ENCODE measurements at places on chromosomes 16 and 17.

DNA sequence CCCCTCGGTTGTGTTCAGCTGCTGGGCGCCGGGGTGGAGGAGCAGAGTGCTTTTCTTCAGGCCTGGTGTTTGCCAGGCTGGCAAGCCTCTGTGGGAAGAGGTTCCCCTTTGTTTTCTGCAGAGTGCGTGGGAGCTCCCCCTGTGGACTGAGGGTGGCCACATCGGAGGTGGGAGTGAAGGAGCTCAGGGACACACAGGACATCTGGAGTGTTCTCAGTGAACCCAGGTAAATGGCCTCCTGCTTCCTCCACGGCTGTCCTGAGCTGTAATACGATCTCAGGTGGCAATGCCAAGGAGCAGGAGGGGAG lies 39.2 kb upstream of the IRF8 start:
- no peak for DNase-seq

GRCh38 chr17:55327225-55328088 lies 62.7 kb downstream of the HLF start:
- no peak for DNase-seq

GRCh38 chr17:9987779-9988585 lies 82.9 kb upstream of the RCVRN start:
- no peak for DNase-seq

DNA sequence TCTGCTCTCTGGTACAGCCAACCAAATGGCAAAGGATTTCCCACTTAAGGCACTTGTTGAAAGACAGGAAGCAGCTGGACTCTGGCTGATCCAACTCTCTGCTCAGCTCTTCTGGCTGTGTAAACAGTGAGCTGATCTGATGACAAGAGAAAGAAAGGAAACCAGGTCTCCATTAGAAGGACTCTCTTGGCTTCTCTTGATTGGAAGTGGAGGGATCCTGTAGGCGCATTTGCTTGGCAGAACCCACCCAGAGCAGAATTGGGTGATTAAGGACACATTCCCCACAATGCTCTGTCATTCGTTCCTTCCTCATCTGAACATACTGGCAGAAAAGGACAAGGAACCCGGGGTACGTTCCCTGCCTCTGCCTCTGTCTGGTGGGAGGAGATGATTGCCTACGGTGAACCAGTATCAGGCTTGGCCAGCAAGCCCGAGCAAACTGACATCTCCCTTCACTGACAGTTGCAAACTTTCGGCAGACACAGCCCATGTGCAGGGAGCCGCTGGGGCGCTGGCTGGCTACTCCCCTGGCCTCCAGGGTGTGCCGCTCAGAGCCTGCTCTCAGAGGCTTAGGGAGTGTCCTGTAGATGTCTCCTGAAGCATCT lies 29.1 kb downstream of the LDHD start:
- DNase-seq = no peak

DNA sequence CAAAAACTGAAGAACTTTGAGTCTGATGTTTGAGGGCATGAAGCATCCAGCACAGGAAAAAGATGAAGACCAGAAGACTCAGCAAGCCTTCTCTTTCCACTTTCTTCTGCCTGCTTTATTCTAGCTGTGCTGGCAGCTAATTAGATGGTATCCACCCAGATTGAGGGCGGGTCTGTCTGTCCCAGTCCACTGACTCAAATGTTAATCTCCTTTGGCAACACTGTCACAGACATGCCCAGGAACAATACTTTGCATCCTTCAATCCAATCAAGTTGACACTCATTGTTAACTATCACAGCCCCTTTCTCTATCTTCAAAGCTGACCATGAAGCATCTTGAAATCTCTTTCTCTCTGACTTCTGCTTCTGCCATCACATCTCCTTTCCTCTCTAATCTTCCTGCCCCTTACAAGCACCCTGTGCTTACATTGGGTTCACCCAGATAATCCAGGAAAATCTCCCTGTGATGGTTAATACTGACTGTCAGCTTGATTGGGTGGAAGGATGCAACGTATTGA lies 115.9 kb upstream of the CDH13 start:
- DNase-seq = no peak

DNA sequence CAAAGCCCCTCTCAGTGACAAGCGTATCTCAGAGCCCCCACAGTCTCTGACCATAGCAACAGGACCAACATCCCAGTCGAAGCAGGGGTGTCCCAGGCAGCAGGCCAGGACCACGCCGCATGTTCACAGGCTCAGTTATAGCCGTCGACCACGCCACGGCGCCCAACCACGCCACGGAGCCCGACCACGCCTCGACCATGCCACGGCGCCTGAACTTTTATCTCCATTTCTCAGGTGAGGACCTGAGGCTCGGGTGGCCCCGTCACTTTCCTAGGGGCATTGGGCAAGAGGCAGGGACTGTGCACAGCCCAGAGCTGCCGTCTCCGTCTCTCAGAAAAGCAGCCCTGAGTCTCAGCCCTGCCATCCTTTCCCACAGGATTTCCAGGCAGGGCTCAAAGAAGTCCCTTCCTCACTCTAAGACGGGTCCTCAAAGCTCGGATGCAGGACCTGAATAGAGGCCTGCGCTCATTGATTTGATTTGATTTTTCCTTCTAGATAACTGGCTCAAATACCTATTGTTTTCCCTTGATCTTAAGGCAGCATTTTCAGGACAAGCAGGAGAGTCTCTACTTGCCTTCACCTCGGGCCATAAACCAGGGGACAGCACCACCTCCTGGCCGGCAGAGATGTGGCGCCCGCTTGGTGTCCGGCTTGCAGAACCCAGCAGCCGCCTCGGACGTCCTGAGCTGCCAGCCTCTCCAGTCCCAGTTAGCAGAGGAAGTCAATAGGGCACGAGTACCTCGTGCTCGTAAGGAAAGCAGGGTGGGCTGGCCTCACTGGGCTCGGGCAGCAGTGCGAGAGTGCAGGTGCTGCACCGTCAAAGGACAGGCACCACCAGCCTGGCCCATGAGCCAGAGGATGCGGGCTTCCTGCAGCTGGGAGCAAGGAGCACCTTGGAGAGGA lies 38.8 kb downstream of the C16orf95 start:
- no peak for DNase-seq

DNA sequence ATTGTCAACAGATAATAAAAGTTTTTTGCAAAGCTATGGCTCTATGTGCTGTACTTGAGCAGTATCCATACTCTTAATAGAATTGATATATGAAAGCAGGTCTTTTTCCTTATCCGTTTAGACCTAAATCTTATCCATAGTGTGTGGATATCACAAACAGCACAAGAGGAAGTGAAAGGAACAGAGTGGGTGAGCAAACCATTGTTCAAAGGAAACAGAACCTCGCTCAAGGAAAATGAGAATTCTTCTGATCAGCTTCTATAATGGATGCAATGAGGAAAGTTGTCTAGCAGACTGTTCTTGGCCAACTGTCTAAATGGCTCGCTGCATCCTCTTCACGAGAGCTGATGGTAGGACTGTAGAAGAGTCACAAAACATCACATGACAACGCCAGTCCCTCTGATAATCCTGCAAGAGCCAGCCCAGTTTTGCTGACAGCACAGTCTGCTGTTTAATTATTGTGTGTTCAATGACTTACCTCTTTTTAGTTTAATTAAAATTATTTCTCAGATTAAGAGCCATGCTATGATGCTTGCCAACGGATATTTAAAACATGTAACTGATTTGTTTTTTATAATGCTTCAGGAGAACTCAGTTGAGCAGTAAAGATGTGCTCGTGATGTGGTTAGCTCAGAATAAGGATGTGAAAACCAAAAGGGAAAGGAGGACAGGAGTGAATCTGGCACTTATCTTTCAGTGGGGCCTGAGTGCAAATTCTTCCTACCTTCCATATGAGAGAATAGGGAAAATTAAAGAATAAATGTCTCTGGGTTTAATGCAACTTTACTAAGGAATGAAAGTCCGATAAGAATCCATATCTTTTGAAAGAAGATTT lies 38.5 kb downstream of the WWOX start:
- DNase-seq = no peak

GRCh38 chr17:732902-733720 lies 715 bp downstream of the TLCD3A start:
- no peak for DNase-seq

DNA sequence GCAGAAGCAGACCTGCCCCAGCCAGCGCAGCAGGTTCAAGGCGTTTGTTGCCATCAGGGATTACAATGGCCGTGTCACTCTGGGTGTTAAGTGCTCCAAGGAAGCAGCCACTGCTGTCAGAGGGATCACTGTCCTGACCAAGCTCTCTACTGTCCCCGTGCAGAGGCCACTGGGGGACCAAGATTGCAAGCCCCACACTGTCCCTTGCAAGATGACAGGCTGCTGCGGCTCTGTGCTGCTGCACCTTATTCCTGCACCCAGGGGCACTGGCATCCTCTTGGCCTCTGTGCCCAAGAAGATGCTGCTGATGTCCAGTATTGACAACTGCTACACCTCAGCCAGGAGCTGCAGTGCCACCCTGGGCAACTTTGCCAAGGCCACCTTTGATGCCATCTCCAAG lies 27.7 kb downstream of the ATPAF2 start:
- no peak for DNase-seq

DNA sequence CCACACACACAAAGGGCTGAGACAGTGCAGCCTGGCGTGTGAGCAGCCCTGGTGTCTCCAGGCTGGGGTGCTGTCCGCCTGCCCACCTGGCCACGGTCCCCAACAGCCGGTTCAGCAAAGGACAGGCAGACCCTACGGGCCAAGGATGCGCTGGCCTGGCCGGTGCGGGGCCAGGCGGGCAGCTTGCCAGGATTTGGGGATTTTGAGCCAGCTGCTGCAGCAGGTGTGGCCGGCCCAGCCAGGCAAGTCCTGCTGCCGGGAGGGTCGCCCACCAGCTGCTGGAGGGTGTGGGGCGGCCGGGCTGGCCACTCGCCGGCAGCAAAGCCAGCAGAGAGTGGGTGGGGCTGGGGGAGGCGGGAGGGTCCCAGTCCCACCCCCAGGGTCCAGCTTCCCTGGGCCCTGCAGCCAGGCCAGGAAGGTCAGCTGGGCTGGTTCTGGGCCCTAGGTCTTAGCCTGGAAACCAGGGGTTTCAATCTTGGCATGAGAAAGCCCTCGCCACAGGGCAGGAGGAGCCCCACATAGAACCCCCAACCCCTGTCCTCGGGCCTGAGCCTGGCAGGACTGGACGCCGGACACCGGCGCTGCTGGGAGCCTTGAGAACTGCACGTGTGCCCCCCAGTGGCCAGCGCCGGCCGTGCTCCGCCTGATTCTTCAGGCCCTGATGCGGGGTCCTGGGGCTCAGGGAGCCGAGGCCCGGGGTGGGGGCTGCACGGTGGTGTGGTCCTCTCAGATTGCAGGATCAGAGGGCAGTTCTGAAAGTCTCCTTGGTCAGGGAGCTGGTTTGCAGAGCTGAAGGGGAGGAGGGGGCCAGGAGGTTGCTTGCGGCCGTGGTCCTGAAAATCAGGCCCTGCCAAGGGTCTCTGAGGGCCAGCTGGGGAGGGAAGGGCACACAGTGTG lies 17.6 kb upstream of the SSTR5 start:
- DNase-seq = no peak

DNA sequence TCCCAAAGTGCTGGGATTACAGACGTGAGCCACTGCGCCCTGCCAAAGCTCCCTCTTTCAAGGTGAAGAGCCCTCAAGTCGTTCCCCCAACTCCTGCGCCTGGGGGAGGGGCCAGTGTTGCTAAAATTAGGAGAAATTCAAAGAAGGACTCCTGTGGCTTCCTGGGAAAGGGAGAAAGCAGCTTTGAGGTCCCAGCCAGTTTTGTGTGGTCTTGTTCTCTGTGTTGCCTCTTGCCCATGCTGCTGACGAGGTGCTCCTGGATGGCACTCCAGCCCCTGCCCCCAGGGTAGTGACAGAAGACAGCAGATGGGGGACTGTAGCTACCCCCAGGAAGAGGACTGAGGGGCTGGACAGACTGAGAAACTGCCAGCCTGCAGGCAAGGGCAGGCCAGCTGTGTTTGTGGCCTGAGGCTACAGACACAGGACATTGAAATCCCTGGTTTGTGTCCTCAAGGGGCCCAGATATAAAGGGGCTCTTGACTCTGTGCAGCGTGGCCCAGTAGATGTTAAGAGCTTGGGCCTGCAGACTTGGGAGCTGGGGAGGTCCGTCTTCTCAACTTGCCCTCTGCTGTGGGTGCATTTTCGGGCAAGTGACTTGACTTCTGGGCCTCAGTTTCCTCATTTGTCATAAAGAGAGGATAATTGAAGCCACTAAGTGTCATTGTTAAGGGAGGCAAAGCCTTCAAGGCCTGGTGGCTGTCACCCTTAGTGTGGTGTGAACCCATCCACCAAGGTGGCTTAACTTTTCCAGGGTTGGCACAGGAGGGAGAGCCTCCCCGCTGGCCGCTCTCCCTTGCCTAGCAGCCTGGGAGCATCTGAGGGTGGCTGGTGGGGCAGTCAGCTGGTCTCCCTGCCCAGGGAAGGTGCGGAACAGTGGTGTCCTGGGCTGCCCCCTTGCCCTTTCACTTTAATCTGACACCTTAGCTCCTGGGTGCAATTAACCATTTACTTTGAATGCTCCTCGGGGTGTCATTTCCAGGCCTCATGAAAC lies 4.1 kb downstream of the UBALD2 start:
- DNase-seq = no peak

DNA sequence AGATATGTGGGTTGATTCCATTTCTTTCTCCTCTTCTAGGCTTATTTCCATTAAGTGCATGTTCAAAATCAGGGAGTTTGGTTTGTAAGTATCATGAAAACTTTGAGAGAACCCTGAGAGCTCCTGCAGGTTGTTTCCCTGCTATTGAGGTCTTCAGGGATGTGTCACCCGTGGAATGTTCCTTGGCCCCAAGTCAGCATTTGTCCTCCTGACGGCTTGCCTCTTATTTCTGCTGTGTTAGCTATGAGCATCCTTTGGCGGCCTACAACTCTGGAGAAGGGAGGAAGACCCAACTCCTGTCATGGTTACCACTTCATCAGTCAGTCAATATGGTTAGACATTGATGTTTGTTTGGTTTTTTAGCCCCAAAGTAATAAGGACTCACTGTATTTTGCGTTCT lies 180.8 kb downstream of the FTO start:
- no peak for DNase-seq

- DNase-seq = no peak
Observed at GRCh38 chr16:3234543-3234856, 458 bp downstream of the ZNF200 start.

DNA sequence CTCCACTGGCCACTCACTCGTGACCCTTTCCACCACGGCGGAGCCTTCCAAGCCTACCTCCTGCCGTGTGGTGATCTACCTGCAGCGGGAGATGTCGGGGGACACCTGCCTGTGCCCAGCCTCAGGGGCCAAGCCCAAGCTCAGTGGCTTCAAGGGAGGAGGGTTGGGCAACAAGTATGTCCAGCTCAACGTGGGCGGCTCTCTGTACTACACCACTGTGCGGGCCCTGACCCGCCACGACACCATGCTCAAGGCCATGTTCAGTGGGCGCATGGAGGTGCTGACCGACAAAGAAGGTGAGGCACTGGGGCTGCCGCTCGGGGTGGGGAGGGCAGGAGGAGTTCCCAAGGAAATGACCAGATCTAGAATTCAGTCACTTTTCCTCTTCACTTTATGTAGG lies 3.9 kb downstream of the TNFAIP1 start:
- DNase-seq = no peak

GRCh38 chr16:9695152-9695551 lies 487.1 kb downstream of the GRIN2A start:
- no peak for DNase-seq

GRCh38 chr16:69566240-69566980 lies 644 bp downstream of the NFAT5 start:
- no peak for DNase-seq

DNA sequence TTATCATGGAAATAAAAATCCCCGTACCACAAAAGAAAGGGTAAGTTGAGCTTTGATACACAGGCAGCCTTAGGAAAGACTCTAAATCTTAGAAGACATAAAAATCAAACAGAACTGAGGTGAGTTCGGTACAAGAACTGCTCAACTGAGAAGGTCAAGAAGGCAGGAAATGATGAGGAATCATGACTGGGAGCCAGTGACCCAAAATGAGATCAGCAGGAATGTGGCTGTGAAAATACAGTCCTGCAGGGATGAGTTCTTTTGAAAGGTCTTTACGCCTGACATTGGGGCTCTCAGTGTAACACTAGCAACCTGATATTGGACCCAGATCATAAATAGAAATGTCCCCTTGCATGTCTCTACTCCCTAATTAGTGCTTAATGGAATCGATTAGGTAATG lies 56.3 kb upstream of the CDH11 start:
- DNase-seq = no peak
